ENCODE measurements at places on chromosomes 6 and 20.

DNA sequence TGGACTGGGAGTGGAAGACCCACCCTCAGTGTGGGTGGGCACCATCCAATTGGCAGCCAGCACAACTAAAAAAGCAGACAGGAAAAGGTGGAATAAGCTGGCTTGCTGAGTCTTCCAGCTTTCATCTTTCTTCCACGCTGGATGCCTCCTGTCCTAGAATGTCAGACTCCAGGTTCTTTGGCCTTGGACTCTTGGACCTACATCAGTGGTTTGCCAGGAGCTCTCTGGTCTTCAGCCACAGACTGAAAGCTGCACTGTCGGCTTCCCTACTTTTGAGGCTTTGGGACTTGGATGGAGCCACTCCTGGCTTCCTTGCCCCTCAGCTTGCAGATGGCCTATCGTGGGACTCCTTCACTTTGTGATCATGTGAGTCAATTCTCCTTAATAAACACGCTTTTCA lies 59.8 kb downstream of the SOX4 start:
- DNase-seq: no peak

- DNase-seq: no peak
Observed at GRCh38 chr6:1388630-1389368, 577 bp upstream of the FOXF2 start.

DNA sequence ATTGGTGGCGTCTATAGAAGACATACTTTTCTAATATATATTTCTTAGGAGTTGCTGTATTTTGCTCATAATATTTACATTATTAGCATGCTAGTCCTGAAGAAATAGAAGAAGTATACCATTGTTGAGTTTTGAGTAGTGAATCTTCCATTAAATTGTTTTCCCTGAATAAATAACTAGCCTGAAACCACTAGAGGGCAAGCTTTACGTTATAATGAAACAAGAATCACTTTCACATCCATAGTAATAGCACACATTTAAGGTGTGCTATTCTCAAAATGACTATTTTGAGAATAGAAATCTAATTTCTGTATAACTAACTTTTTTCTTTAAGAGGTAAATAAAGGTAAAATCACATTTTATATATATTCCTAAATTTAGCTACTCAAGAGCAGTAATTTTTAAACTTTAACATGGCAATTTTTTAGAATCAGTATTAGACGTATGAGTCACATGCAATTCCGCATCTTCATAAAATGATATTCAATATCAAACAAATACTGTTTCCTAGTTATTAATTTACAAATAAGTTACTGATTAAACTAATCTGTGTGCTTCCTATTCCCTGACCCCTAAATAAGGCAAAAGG lies 213.2 kb upstream of the MANEA start:
- DNase-seq: peak; percentile 11

DNA sequence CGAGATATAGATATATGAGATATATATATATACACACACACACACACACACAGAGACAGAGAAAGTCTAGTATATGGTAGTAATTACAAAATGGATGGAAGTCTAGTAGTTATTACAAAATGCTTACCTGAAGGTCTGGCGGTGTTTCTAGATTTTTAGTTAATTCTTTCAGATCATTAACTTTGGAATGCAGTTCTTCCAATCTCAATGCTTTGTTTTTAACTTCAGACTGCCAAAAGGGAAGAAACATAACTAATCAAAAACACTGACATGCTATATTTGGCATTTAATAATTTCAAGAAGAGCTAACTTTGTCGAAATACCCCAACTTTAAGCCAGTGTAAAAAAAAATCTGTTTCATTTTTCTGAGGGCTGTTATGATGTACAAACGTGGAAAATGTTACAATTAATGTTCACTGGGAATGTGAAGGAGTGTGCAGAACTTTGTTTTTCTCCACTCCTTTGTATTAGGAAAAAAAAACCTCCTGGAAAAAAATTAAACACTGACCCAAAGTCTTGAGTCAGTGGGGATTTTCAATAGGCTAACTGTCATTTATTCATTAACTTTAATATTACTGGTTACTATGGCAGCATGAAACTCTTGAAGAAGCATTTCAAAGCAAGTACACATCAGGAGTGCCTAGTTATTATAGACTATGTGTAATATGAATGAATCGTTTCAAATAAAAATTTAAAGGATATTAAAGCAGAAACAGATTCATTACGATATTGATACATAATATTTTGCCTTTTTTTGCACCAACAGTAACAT lies 232.9 kb downstream of the SYNE1 start:
- DNase-seq: peak; percentile 23

DNA sequence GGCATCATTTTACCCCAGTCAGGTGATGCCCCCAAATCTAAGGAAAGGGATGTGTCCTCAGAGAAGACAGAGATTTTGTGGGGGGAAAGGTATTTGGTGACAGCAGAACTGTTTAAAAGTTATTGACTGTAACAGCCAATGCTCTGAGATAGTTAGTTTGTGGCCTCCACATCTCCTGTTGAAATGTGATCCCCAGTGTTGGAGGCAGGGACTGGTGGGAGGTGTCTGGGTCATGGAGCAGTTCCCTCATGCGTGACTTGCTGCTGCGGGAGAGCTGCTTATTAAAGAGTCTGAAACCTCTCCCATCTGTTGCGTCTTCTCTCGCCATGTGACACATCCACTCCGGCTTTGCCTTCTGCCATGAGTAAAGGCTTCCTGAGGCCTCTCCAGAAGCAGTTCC lies 282.8 kb upstream of the FOXQ1 start:
- peak; percentile 83 for DNase-seq

DNA sequence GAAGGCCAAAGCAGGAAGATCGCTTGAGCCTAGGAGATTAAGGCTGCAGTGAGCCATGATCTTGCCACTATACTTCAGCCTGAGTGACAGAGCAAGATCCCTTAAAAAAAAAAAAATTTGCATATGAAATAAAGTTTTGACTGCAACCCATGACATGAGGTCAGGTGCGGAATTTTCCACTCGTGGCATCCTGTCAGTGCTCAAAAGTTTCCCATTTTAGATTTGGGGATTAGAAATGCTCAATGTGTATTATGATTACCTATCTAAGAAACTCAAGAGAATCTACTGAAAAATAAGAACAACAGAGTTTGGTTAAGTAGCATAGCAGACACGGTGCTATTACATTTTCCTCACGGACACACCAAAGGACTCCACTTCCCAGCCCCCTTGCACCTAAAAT lies 11.7 kb downstream of the SLC23A2 start:
- no peak for DNase-seq

- DNase-seq: no peak
Observed at GRCh38 chr6:51283723-51284355, 465.2 kb downstream of the TFAP2B start.

DNA sequence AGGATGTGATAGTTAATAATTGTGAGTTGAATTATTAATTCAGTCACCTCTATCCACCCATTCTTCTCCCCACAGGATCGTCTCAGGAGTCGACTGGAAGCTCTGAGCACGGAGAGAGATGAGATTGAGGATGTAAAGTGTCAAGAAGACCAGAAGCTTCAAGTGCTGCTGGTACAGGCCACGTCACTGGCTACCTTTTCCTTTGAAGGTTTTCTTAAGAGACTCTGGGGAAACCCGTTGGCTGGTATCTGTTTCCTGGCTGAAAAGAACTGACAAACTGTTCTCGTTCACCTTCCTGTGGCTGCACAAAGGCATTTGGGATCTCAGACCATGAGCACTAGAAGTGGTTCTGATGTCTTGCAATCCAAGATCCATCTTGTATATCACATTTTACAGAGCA lies 3.8 kb downstream of the TRIM15 start:
- no peak for DNase-seq

DNA sequence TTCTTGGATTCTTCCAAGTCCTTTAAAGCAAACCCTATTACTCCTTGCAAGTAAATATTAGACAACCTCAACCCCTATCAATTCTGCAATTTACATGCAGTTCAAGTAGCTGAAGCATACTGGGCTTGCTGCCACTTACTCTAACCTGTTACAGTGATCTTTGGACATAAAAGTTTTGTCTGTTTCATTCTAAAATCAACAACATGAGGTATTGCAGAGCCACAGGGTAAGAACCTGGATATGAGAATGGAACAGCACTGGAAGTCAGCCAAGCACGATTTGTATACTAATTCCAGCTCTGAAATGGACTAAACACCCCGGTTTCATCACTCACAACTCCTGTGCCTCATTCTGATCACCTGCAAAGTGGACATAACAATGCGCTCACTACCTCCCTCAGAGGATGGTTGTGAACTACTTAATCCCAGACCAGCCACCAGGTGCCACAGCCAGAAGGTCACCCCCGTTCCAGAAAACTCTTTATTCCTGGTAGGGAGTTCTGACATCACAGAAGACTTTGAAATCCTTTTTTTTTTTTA lies 270.0 kb downstream of the ADGB start:
- DNase-seq: no peak

GRCh38 chr20:44532259-44532980 lies 10.6 kb upstream of the SERINC3 start:
- no peak for DNase-seq

DNA sequence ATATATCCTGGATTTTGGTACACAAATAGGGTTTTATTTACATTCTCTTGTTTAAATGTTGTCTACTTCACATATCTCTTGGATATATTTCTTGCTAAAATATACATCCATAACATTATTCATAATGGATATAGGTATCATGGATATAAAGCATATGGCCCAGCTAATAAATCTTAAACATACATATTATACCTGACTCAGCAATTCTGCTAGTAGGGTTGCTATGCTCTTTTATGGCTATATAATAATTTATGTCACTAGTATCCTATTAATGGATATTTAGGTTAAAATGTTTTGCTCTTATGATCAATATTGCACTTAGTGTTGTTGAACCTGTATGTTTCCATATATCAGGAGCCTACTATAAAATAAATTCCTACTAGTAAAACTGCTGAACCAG lies 375.5 kb downstream of the LMBRD1 start:
- DNase-seq: no peak

DNA sequence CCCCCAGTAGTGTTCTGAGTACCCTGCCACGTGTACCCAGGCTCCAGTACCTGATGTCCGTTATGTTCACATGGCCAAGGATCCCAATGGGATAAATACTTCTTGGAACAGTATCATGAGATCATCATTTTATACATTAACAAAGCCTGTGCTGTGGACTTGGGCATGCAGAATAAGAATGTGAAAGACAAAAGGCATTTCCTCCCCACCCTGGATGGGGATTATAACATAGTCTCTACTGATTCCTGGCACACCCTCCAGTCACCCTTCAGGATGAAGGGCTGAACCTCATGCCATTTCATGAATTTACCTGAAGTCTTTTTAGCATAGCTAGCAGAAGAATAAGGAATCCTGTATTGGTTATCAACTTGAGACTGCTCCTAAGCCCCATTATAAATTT lies 2.8 kb downstream of the TNFRSF21 start:
- no peak for DNase-seq

GRCh38 chr6:81766482-81767069 lies 14.1 kb upstream of the TENT5A start:
- no peak for DNase-seq

DNA sequence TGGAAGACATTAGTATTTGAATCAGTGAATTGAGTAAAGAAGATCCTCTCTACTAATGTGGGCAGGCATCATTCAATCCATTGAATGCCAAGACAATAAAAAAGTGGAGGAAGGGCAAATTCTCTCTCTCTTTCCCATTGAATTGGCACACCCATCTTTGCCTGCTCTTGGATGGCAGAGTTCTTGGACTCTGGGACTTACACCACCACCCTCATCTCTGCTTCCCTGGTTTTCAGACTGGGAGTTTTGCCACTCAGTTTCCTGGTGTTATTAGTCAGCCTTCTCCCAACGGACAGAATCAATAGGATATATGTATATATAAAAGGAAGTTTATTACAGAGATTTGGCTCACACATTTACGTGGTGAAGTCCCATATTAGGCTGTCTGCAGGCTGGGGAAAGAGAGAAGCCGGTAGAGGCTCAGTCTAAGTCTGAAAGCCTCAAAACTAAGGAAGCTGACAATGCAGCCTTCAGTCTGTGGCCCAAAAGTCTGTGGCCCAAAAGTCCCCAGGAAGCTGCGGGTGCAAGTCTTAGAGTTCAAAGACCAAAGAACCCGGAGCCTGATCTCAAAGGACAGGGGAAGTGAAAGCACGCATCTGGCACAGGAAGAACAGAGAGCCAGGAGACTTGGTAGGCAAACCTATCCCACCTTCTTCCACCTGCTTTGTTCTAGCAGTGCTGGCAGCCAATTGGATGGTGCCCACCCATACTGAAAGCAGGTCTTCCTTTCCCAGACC lies 64.4 kb downstream of the SMPDL3A start:
- DNase-seq: no peak

- DNase-seq: no peak
Observed at GRCh38 chr6:132285004-132285780, 116.1 kb downstream of the MOXD1 start.

GRCh38 chr20:33604084-33604990 lies 57.8 kb upstream of the C20orf144 start:
- no peak for DNase-seq

DNA sequence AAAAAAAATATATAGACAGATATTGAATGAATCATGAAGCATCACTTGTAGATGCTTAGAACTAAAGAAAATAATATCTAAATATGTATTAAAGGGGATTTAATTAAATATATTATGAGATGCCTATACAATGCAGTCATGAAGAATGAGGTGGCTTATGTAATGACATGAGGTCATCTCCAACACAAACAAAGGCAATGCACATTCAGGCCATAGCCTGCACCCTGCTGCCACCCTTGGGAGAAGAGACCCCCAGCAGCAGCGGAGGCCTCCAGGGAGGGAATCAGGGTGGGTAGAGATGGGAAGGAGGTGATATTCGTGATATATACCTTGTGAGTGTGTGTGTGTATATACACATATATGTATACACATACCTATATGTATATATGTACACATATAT lies 26.4 kb upstream of the SSTR4 start:
- no peak for DNase-seq

- DNase-seq: no peak
Observed at GRCh38 chr6:124524491-124525200, 437.6 kb upstream of the RNF217 start.

DNA sequence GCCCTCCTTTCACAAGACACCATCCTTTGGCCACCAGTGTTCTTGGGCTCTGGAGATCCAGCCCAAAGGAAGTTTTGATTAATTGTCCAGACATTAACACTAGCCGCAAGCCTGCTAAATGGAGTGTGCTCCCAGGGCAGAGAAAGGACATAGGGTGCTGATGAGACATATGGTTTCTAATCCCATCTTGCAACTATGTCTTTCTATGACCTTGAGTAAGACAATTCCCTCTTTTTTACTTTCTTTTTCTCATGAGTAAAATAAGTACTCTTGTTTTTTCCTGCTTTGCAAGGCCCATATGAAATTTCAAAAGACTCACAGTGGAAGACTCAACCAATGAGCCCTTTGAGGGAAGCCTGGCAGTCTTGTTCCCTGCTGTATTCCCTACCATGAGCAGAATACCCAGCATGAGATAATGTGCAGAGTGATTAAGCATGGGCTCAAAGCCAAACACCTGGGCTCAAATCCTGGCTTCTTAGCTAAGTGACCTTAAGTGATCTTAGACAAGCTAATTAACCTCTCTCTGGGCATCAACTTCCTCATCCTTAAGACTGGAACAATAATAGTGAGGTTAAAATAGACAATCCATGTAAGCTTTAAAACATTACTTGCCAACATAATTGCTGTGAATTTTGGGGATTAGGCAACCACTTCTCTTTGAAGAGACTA lies at the start of gene WFDC10B:
TSS of gene WFDC10B (minus strand) at position 51 of the 669 bp plus-strand sequence. CDS start 19,027 bp downstream, outside the sequence.
- no peak for DNase-seq

GRCh38 chr6:89862698-89863097 lies 31.6 kb upstream of the GJA10 start:
- no peak for DNase-seq

GRCh38 chr20:34269996-34270627 lies 28.9 kb downstream of the ASIP start:
- DNase-seq: no peak

GRCh38 chr6:119306396-119306968 lies 43.1 kb downstream of the MAN1A1 start:
- no peak for DNase-seq

All from renal pelvis (tissue), 12 donors.